HT1080 (cell line): ENCODE measurements at places on chromosomes 7 and 10. TPM values are rescaled to one million over a fixed set of nuclear protein-coding genes. Genes with fewer than 3 reads are reported as not detected.

DNA sequence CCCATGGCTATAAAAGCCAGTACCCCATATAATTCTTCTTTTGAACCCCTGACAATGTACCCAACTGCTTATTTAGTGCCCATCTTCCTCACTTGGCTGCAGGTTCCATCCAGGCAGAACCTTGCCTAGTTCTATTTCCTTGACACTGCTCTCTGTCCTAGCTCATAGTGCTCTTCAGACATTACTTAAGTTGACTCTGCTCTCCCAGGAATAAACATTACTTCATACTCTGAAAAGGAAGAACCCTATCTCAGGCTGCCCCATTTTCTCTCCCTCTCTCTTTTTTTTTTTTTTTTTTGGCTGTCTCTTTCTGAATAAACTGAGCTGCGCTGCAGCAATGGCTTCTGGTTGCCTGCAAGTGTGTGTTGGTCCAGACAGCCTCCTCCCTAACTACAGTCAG is 21.0 kb downstream of the ACTA2 start:
- no peak for DNase-seq

- DNase-seq = no peak
These were observed 6.3 kb downstream of the POLR2J start for GRCh38 chr7:102472126-102473041.

NCF1 gene
- total RNA-seq = not detected in 2 replicates

HABP2 gene
- not detected in 2 replicates for total RNA-seq

DNA sequence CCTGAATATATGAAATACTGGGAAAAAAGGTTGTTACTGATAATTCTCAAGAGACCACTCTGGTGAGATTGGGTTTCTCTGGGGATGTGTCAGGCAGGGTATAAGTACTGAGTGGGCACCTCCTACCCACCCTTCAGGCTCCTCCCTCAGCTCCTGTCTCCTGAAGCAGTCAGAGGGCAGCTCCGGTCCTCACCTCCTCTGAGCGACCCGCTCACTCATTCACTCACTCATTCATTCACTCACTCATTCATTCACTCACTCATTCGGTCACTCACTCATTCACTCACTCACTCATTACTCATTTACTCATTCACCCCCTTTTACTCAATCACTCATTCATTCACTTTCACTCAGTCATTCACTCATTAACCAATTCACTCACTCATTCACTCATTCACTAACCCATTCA is 6.9 kb upstream of the PFKP start:
- DNase-seq = no peak
